ENCODE measurements at places on chromosomes 1 and 21.

DNA sequence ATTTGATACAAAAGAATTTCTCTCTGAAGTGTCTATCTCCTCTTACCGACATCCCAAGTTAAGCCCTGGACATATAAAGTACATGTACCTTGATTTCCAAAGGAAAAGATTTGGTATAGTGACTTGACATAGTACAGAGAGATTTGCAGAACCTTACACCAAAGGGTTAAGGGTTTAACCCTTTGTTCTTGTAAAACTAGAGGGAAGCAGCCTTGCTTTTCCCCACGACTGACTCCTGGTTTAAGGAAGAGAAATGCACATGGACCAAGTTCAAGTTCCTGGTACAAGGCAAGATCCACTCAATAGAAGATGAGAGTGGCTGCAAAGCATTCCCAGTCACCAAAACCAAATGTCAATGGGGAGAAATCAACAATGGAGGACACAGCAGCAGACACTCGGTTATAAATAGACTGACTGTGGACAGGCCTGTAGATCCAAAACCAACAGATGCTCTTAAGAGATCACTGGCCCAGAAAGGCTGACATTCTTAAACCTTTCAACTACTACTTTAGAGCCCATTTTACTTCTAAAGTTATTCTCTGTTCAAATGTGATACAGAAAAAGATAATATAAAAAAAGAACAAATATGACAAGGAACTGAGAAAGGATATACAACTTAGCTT lies 69.4 kb downstream of the PUM1 start:
- DNase-seq = no peak

GRCh38 chr1:222181191-222181590 lies 366.7 kb downstream of the HHIPL2 start:
- no peak for DNase-seq

DNA sequence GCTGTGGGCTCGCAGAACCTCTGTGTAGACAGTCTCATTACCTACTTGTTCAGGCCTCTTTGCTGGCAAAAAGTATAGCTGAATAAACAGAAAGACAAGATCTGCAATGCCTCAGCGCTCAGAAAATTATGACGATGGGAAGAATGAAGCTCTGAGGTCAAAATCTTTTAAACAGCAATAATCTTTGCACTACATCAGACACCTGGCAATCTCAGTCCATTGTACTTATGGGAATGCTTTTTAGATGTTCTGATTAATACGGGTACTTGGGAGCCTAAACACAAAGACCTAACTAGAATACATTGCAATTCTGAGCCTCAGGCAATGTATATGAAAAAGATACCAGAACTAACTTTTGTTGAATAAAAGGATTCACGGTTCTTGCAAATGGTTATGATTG lies 410.7 kb downstream of the SMYD3 start:
- DNase-seq = no peak

DNA sequence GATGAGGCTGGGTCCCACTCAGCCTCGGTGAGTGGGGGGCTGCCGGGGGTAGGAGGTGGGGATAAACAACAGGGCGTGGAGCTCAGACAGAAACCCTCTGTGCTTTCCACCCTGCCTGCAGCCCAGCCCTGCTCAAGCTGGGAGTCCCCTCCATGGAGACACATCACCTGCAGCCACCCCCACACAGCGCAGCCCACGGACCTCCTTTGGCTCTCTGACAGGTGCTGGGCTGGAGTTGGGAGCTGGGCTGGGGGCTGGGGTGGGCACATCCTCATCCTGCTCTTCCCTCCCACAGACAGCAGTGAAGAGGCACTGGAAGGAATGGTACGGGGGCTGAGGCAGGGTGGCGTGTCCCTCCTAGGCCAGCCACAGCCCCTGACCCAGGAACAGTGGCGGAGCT lies 1.9 kb upstream of the CATSPER4 start:
- no peak for DNase-seq

DNA sequence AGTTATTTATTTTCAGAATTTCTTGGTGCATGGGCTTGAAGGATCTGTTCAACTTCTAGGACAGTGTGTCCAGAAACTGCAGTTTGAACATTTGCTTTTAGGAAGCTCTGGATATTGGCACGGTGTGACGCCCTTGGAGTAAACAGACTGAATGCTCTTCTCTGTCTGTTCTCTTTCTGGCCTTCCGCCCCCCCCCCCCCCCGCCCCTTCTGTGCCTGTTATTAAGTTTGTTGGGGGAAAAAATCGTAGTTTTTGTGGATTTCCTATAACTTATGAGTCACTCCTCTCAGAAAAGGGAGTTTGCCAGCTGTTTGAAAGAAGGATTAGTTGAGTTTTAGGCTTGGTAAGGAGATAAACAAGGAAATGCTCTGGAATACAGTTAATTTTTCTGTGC lies 1.2 kb downstream of the KCTD3 start:
- DNase-seq = no peak

DNA sequence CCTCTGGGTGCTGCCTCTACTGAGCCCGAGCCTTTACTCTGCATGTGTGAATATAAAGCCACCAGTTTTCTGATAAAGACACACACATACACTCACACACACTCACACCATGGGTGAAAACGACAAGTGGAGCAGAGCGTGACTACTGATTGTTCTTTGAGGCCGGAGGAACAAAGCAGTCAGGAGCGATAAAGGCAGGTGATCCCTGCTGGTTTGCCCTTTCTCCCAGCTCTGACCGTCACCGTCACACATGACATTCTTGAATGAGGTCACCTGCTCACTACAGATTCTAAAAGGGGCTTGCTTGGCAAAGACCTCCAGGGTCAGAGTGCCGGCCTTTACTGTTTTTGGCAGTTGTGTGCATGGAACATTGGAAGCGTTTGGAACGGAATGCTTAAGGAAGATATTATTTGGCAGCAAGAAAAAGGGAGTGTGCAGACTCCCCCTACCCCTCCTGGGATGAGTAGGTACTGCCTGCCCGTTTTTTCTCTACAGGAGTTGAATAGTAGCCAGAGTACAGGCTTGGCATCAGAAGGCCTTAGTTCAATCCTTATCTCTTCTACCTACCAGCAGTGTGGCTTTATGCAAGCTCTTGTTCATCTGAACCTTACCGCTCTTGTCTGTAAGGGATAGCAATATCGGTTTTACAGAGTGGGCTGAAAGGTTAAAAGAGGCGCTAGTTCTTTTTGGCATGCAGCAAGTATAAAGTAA lies 79.7 kb downstream of the PBX1 start:
- peak; percentile 62 for DNase-seq

DNA sequence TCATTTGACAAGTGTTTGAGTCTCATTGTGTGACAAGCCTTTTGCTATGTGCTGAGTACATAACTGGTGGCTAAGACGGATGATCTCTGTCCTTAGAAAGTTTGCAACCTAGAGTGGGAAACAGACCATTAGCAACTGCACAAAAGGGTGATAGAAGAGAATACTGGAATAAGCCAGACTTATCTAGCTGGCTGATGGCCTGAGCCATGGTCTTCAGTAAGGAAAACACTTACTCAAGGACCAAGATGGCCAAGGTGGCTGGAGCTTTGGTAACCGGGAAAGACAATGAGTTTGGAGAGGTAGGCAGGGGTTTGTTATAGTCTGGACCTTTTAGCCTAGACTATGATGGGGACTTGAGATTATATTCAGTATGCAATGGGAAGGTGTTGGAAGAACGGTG lies 1.6 kb upstream of the TAF12 start:
- no peak for DNase-seq

GRCh38 chr1:223704921-223705878 lies 7.1 kb upstream of the CAPN2 start:
- DNase-seq = no peak

DNA sequence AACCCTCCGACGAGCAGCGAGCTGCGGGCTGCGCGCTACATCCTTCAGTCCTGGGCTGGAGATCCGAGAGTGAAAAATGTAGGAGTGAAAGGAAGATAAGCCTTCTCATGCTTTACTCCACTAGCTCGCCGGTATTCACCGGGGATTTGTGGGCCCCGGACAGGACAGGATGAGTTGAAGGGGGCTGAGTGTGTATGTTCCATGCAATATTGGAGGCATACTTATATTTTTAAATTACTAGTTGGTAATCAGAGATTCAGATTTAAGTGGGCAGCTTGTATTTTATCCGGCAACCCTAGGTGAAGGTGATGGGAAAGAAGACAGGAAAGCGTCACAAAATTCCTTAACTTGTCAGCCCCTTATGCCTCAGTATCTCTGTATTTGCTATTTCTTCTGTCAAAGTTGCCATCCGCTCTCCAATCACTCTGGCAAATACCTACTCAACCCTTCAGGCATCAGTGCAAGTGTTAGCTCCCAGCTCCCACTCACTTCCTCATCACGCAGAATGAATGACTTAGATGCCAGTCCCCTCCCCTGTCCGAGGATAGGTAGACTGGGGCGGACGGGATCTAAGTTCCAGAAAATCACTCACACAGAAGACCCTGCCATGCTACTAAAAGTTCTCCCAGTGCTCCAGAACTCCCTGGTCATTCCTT lies 503 bp upstream of the PIGM start:
- DNase-seq = no peak

GRCh38 chr1:83829106-83829505 lies 169.8 kb downstream of the TTLL7 start:
- DNase-seq = no peak

DNA sequence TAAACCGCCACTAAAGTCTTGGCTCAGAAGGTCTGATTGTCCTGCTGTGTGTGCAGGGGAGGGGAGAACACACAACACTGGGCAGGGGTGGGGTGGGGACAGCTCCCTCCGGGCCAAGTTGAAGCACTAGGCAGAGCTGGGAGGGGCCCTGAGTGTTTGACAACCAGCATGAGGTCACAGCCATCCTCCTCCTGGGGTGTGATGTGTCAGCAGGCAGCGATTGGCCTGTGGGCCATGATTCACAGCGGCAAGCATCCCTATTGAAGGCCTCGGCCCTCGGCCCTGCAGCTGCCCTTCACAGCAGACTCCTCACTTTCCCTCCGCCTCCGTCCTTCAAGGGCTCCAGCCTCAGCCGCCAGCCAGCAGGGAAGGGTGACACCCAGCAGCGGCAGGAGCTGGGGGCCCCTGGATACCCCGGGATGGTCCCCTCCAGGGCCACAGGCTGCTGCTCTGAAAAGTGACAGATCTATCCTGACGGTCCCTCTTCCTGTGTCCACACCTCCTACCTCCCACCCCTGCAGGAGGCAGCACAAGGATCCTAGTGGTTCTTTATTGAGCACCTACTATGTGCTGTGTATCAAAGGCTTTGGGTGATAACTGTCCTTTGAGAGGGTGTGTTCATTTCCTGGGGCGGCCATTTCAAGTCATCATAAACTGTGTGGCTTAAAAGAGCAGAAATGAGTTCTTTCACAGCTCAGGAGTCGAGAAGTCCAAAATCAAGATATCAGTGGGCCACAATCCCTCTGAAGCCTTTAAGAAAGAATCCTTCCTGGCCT lies 66.0 kb upstream of the SLC25A33 start:
- DNase-seq = peak; percentile 59

GRCh38 chr1:1324084-1324523 lies 356 bp downstream of the INTS11 start:
- no peak for DNase-seq

DNA sequence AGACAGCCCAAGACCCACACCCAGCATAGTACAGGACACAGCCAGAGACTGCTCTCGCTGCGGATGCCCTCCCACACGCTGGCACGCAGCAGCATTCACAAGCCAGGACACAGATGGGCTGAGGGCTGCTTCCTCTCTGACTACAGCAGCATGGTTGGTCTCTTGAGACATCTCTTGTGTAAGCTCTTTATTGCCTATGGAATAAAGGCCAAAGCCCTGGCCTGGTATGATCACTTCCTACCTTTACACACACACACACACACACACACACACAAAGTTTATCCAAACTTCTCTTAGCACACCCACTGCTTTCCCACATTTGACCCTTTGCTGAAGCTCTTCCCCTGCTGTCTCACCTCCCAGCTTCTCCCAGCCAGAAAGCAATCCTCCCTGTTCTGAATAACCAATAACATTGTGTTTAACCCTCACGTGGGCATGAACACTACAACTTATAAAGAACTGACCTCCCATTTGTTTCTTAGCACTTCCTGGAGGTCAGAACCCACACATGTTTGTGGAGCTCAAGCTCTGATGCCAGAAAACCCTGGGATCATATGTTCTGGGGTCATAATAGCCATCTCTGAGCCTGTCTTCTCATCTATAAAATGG lies 1.2 kb upstream of the LUZP1 start:
- DNase-seq = peak; percentile 46

GRCh38 chr1:153556348-153556747 lies 7.3 kb upstream of the S100A3 start:
- DNase-seq = no peak

- no peak for DNase-seq
These were observed 52.9 kb downstream of the PDE4B start for GRCh38 chr1:65845535-65846060.

DNA sequence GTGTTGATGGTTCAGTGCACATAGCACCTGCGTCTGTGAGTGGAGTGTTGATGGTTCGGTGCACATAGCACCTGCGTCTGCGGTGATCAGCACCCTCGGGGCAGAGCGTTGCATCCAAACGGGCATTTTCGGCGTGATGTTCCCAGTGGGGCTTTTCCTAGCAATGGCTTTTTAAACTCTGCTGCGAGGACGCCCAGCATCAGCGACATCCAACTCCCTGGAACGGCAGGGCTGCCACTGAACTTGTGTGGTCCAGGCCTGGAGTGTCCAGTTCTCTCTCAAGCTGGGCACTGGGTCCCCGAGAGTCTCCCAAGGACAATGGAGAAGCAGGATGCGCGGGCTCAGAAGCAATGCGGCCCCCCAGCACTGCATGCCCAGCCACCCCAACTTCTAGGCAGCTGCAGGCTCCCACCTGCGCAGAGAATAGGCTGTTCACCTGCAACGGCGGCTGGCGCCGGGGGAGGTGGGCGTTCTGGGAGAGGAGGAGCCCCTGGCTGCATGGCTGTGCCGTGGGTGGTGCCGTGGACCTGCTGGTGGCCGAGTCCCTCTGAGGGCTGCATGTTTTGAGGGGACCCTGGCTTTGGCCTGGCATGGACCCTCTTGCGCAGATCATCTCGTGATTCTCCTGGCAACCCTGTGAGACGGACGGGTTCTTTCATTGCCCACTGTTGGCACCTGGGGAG lies 10.1 kb upstream of the C1orf174 start:
- DNase-seq = peak; percentile 84

DNA sequence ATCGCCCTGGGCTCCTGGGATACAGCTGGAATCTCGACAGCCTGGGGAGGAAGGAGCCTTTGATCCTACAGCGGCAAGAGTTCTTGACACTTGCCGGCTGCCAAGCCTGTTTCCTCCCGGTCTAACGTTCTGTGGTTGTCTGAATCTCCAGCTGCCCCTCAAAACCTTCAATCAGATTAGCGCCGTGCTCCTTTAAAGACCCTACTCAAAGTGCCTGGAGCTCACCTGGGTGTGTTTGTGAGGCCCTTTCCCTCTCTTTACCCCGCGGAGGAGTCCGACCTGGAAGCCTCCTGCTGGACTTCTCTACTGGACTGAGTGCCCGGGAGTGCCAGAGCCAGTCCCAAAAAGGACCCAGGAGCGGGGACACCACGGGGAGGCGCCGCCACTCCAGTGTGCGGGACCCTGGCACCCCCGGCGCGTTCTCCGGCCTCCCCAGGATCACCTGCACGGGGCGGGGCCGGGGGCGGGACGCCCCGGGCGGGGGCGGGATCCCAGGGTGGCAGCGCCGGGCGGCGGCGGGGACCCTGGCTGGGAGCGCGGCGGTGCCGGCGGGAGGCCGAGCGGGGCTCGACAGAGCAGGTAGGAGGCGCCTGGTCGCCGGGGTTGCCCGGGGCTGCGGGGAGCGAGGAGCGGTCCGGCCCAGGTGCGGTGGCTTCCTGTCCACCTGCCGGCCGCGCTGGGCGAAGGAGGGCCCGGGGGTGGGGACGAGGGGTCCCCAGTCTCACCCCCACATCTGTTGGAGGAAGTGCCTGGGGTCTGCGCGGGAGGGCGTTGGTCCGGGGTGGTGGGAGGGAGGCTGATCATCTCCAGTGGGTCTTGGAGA lies at the start of gene NCMAP:
NCMAP (plus strand) TSS at position 497 of the 823 bp plus-strand sequence. CDS start 39,344 bp downstream, outside the sequence.
- peak; percentile 48 for DNase-seq

Data from eye (tissue), 1 donor.